ENCODE measurements at places on chromosomes 1 and 21.

- DNase-seq, result no peak
These were observed 86.8 kb upstream of the RAB4A start for GRCh38 chr1:229184066-229184465.

- DNase-seq, result no peak
These were observed 2.4 kb upstream of the PRAMEF18 start for GRCh38 chr1:13228343-13228781.

DNA sequence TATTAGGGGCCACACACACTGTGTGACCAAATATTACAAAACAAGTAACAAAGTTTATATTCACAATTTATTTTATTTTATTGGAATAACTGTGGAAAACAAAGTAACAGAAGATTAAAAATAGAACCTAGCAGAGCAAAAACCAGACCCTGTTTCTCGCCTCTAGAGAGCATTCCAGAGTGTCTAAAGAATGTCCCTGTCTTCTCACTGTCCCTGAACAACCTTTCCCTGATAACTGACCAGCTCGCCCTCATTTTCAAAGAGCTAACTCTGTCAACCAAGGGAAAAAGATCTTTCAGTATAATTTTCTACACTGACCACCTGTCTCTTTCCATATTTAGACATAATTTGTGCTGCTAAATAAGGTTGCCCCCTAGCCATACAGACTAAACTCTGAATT, 646.9 kb downstream of the USP25 start:
- no peak for DNase-seq

DNA sequence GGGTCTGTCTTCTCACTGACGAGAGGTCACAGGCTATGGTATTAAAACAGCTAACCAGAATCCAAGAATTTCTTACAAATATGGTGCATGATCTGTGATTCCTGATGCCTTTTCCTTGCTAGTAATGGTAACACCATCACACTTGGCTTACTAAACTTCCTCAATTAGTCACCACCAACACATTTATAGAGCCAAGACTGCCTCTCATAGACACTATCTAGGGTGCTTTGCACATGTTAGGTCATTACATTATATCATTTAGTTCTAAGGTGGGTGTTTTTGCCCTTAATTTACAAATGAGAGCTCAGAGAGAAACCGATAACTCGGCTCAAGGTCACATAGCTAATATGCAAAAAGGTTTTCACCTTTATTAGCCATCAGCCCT, 8.7 kb downstream of the KIF21B start:
- no peak for DNase-seq

- peak; percentile 63 for DNase-seq
These were observed 292.7 kb downstream of the TPR start for GRCh38 chr1:186082235-186082937.

DNA sequence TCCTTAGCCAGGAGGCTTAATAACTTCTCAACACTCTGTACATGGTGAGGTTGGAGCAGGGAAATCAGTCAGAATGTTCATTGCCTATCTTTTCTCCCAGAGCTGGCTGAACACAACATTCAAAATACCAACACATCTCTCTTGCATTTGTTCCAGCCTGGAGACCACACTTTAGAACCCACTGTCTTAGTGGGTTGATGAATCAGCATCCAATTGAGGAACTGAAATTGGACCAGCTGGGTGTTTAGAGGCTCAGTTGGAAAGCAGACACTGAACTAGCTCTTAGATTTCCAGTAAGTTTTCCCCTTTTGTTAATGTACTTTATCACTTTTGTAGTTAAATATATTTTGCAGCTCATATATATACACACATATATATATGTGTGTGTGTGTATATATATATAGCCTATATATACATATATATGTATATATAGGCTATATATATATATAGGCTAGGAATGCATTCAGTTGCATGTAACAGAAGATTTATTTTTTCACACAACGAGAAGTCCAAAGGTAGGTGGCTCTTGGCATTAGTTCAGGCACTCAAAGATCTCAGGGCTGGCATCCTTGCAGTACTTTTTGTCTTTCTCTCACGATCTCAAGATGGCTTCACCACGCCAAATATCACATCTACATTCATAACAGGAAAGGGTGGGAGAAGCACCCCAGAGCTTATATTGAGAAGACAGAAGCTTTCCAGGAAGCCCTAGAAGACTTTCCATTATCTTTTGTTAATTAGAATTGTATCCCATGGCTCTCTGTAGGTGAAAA, 35.0 kb upstream of the HUNK start:
- DNase-seq, result no peak

DNA sequence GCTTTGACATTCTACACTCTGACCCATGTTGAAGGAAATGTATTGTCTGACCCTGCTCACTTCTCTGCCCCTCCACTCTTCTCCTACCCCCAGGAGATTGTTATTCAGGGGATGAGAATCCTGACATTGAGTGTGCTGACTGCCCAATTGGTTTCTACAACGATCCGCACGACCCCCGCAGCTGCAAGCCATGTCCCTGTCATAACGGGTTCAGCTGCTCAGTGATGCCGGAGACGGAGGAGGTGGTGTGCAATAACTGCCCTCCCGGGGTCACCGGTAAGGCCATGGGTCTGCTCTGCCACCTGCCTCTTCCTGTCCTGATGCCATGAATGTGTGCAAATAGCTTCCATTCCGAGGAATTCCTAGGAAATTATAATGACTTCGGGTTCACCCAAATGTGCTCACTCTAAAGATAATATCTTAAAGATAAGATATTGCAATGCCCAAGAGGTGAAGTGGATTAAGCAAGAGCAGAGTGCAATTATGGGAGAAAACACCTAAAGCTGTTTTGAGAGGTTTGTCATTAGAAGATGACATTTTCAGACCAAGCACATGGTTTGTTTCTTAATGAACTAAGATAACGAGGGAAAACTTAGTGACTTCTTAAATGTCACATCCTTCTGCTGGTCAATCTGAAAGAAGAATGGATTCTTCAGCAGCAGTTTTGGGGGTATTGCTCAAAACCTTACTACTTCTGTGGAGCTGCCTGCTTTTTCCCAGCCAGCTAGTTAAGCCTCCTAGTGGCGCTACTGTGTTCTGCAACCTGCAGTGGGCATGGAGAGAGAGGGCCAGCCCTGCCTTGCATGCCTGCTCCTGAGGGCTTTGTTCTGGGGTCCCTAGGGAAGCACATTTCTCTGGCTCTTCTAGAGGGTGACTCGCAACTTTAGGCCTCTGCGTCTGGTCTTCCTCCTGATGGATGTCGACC, 41.6 kb downstream of the LAMC2 start:
- DNase-seq, result peak; percentile 79

DNA sequence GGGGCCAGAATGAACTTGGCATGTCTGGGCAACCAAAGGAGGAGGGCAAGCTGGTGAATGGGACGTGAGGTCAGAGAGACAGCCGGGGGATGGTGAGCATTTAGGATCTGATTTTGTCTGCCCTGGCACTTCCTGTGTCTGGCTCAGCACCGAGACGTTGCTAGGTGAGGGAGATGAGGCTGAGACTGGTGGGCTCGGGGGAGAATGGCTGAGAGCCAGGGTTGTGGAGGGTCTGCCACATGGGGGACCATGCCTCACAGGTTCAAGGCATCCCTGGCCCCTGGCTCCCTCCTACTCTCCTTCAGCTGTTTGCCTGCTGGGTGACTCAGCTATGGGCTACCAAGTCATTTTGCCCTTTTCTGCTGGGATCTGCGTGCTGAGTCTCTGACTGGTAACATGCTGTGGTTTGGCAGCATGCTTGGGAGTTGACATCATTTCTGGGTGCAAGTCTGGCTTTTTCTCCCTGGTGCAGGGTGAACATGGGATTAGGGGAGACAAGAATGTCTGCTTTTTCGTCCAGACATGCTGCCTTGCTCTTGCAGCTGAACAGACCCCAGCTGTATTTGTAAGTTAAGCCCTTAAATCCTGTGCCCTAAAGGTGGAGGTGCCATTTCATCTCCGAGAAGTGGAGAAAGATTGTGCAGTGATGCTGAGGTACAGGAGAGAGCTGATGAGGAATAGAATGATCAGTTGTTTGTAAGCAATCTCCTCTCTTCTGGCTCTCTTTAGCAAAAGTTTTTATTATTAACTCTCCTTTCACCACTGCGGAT, 17.6 kb downstream of the GALNT2 start:
- no peak for DNase-seq

- no peak for DNase-seq
These were observed 44.1 kb downstream of the GPR3 start for GRCh38 chr1:27436204-27437159.

GRCh38 chr1:224113005-224113404, 906 bp upstream of the FBXO28 start:
- DNase-seq, result no peak

DNA sequence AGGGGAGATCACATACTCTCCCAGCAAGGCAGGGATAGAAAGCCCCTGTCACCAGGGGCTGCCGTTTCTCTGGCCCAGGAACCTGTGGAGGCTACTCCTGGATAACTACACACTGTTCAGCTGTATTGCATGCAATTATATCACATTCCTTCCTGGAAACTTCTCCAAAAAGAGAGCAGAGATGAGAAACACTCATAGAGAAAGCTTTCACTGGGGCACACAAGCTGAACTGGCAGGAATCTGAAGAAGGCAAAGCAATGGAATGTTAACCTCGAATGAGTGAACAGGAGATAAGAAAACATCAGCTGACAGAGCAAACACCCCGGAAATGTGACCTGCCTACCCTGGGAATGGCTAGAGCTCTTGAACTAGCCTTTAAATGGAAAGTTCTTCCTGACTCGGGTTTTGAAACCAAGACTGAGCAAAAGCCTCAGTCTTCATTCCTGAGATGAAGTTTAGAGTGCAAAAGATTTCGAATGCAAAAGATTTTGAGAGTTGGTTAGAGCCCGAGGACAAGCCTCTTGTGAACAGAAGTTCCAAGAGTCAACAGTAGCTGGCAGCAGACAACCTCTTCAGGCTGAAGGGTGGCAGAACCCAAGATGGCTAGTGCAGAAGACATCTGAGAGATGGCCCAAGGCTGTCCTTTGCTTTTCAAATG, 32.3 kb downstream of the CCN1 start:
- DNase-seq, result no peak
